CD4-positive, alpha-beta T cell treated with Interleukin-12 subunit alpha and Interleukin-12 subunit beta, for 1 hour (primary cell): ENCODE measurements at places on chromosomes 3 and 15.

- no peak for DNase-seq
These were observed 467 bp downstream of the TIPIN start for GRCh38 chr15:66356077-66356358.

- DNase-seq = no peak
These were observed 79.3 kb upstream of the CBLB start for GRCh38 chr3:105948101-105948500.

DNA sequence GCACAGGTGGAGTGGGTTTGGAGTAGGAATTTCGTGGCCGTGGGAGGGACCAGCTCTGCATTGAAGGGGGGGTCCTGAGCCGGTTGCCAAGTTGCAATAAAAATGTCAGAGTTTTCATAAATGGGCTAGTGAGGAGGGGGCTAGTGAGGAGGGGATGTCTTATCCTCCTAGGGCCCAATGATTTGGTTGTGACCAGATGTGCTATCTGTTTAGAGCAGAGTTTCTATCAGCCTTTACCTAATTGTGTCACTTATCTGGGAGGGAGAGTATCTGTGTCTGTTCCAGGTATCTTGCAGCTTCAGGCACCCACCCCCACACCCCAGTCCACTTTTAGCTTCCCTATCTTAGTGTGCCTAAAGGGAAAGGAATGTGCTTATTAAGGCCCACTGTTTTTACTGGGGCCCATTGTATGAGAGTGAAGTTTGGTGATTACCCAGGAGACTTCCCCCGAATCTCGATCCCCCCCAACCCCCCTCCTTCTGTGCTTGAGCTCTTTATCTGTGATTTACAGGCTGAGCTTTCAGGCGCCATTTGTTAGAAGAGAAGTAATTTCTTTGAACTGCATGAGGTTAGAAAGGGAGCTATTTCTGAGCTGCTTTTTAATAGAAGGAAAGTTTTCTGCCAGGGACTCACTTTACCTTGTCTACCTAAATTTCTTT, 42.6 kb downstream of the PPCDC start:
- DNase-seq = no peak

GRCh38 chr3:18016366-18016765, 273.9 kb upstream of the TBC1D5 start:
- DNase-seq = no peak

- no peak for DNase-seq
These were observed 120.0 kb upstream of the CTDSPL start for GRCh38 chr3:37741644-37742043.

DNA sequence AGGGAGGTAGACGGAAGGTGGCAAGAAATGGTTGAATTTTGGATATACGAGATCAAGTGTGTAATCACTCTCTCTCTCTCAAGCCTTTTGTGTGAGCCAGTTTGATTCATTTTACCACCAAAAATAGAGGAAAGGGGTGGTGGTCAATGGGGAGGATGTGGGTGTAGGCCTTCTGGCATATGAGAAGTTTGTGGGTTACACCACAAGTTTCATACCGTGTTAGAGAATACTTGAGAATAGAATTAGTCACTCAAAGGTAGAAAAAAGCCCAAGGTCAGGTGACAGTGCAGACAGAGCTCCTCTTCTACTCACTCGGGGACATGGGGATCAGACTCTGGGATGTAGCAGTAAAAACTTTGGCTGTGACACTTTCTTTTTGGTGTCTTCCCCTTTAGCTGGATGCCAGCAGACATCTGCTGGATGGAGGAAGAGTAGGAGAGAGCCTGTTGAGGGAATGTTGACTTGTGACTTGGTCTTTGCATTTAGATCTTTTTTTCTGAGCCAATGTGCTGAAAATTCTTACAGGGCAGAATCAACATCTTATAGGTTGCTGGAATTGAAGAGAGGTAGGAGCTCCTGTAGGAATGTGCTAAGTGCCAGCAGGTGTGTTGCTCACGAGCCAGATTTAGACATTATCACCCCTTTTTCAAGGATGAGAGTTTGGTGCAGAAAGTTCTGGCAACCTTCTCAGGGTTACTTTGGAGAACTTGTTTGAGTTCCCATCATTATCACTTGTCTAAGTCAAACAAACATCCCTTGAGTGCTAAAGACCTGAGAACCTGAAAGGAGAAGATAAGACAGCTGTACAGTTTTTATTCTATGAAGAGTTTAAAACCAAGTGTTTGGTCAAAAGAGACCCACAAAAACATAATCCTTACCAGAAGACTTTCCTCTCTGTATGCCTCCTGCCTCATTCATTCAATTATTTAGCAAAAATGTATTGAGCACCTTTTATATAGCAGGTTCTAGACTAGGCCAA, 43.9 kb upstream of the RYK start:
- peak; percentile 60 for DNase-seq

DNA sequence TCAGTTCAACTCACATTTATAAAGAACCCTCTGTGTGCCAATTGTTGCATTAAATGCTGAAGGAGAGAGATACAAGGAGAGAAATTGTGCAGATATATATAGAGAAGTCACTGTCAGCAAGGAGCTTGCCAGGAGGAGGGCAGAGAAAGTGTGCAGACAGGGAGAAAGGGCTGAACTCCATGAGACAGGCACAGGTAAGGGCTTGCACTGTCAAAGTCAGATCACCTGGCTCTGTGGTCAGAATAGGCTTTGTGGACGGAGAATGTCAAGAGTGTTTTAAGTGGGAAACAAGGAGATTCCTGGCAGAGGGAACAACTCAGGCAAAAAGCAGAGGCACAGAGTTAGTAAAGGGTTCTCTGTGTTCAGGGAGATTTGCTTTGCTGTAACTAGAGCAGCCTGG, 303.0 kb upstream of the TPRG1 start:
- DNase-seq = no peak

GRCh38 chr3:124413989-124414598, 316.2 kb upstream of the UMPS start:
- no peak for DNase-seq

- no peak for DNase-seq
These were observed 67.3 kb downstream of the THSD4 start for GRCh38 chr15:71182522-71182921.

DNA sequence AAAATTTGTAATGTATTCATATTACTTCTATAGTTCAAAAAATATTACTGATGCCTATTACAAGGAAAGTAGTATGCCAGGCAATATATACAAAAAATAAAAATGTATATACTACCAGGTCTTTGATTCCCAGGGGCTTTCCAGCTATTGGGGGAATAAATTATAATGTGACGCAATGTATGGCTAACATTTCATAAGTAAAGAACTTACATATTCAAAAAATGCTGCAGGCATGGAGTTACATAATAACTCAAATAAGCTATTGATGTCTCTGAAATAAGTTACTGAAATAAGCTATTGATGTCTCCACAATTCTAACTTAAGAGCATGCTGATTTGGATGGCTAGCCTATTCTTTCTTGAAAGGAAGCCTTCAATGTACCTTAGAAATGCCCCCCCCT, 30.2 kb downstream of the MCCC1 start:
- DNase-seq = no peak

DNA sequence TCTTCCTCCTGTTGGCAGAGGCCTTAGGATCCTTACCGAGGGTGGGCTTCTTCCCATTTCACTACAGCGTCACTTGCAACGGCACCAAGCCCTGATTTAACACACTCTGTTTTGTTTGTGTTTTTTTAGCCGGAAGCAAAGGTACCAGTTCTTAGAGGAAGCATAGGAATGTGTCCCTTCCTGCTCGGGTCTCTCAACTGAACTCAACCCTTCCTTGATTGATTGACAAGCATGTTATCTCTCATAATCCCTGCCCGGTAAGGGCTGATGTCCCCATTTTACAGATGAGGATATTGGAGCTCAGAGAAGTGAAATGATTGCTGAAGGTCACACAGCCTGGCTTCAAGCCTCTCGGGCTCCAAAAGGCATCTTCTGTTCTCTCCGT, 26.6 kb upstream of the MAGEF1 start:
- DNase-seq = no peak

DNA sequence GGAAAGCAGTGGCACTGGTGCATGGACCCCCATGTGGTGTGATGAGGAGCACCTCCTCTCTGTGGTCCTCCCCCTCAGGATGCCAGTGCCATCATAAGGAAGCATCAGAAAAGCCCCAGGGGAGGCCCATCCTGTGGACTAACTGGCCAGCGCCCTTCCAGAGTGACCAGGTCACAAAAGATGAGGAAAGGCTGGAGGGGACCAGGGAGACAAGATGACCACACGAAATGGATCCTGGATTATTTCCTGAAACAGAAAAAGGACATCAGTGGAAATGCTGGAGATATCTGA, 56.4 kb downstream of the TPRA1 start:
- no peak for DNase-seq

GRCh38 chr3:133891662-133892378, 3.9 kb downstream of the RAB6B start:
- no peak for DNase-seq

- DNase-seq = no peak
These were observed 68.0 kb downstream of the CHL1 start for GRCh38 chr3:264394-265156.

DNA sequence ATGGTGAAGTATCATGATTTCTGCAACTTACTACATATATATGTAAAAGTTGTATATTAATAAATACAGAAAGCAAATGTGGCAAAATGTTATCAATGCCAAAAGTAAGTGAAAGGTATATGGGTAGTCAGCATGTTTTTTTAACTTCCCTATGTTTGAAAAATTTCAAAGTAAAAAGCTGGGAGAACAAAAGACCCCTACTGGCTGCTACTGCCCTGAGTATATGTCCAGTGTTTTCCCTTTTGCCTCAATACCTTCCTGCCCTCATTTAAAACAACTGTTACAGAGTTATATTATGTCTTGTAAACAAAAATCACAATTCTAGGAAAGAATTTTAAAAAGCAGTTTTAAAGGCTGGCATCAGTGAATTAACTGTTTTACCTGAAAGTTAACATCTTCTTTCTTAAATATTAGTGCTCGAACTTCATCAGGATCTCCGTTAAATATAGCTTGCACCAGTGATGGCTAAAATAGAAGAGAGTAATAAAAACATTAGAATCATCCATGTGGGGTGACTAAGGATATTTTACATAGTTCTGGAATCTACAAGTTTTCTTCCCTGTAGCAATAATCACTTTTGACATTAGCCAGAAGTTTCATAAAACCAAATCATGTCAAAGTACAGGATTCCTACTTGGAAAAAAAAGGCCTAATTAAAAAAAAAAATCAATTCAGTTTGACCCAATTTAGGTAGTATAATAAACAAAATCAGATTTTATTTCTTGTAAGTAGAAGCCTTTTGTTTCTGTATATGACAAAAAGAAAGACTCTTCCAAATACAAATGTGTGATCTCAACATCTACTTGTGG, 2.7 kb downstream of the ANKRD28 start:
- DNase-seq = no peak

DNA sequence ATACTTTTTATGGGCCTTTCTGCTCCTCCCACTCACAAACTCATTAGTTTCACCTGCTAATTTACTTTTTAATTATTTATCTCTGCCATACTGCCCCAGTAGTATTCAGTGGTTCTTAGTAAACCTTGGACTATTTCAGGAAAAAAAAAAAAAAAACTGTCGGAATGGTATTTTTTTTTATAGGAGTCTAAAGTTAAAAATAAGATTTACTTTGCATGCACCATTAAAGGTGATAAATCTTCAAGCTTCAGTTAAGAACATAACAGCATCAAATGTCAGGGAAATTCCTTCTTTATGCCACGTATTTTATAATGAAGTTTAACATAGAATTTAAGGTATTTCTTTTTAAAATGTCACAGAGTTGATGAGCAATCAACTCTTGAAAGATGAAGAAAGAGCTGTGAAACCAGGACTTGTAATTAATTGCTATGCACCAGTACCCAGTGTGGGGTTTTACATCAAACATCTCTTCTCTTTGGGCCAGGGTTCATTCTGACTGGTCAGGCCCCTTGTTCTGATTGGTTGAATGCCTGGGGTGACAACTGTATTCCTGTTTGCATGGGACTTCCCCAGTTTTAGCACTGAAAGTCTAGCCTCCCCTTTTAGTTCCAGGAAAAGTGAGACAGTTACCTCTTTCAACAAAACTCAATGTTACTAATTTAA, 40.3 kb upstream of the PTPRG start:
- DNase-seq = no peak

GRCh38 chr15:91186904-91187656, 87.0 kb downstream of the SV2B start:
- no peak for DNase-seq

- no peak for DNase-seq
These were observed 74.2 kb upstream of the FBN1 start for GRCh38 chr15:48719668-48720067.
